ENCODE measurements at places on chromosomes 1 and 21.

DNA sequence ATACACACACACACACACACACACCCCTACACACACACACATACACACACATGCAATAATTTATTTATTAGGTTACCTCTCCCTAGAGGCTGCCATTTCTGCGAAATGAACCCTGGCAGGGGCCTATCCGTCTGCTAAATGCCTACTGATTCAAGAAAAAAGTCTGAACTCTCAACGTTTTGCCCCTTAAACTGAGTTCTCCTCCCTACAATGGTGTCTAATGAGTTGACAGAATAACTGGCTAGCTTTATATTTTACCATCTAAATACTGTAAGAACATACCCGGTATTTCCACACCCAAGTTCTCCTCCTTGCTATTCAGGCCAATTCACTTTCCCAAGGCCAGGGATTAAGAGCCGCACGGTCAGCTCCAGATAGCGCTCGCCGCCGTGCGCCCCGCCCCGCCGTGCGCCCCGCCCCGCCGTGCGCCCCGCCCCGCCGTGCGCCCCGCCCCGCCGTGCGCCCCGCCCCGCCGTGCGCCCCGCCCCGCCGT is 339 bp upstream of the RNPC3 start:
- DNase-seq: peak; percentile 16

- DNase-seq: peak; percentile 68
Measured at GRCh38 chr1:93779540-93780165, 98.0 kb upstream of the BCAR3 start.

- DNase-seq: no peak
Measured at GRCh38 chr1:48242141-48242736, 19.7 kb downstream of the SLC5A9 start.

- DNase-seq: no peak
Measured at GRCh38 chr21:15408089-15408488, 321.7 kb upstream of the USP25 start.

DNA sequence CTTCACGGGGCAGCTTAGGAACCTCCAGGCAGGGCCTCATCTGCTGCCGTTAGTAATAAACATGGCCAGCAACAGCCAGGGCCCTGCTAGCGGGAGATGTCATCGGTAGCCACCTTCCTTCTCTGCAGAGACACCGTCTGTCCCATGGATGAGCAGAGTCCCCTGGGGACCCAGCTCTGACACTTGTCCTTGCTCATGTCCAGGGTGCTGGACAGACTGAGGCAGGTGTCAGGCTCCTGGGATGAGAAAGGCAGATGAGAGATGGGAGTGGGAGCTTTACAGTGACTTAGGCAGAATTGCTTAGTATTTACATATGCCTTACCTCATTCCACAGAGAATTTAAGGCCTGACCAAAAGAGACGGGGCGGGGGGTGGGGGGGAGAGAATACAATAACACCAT is 25.0 kb downstream of the CAPN2 start:
- DNase-seq: no peak

- DNase-seq: peak; percentile 51
Measured at GRCh38 chr21:35189077-35189863, 140.2 kb upstream of the RUNX1 start.

DNA sequence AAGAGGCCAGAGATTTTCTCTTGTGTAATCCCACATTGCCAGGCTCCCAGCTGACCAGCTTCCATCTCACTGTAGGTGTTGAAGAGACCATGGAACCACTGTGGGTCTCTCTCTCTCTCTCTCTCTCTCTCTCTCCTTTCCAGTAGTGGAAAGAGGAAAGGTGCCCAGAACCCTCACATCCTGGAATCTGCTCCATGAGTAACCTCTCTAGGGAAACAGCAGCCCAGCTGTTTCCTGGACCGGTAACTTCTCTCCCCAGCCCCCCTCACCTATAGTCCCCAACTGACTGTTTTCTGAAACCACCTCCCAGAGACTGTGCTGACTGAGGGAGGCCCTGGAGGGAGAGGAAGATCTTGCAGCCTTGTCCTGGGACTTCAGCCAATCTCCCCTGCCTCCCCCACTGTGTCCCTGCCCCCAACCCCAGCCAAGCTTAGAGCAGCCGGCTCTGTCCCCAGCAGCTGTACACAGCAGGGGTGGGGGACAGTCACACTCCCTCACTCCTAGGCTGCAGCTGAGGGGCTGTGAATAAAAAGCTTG is 20.6 kb upstream of the SLC45A3 start:
- DNase-seq: no peak

DNA sequence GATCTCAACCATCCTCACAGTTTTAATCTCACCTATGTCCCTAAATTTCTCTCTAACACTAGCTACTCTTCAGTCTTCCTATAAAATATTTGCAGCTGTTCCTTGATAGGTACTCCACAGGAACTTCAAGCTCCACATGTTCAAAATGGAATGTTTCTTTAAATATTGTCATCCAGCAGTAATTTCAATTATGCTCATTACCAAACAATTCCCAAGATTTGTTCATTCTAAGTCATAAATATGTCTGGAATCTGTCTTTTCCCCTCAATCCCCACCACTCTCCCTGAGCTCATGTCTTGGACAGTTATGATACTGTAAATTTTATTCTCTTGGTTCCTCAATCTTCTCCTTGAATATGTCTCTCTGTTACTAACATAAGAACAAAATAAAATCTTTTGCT is 214.4 kb downstream of the NRIP1 start:
- DNase-seq: no peak
